ENCODE measurements at places on chromosomes 1 and 21.

DNA sequence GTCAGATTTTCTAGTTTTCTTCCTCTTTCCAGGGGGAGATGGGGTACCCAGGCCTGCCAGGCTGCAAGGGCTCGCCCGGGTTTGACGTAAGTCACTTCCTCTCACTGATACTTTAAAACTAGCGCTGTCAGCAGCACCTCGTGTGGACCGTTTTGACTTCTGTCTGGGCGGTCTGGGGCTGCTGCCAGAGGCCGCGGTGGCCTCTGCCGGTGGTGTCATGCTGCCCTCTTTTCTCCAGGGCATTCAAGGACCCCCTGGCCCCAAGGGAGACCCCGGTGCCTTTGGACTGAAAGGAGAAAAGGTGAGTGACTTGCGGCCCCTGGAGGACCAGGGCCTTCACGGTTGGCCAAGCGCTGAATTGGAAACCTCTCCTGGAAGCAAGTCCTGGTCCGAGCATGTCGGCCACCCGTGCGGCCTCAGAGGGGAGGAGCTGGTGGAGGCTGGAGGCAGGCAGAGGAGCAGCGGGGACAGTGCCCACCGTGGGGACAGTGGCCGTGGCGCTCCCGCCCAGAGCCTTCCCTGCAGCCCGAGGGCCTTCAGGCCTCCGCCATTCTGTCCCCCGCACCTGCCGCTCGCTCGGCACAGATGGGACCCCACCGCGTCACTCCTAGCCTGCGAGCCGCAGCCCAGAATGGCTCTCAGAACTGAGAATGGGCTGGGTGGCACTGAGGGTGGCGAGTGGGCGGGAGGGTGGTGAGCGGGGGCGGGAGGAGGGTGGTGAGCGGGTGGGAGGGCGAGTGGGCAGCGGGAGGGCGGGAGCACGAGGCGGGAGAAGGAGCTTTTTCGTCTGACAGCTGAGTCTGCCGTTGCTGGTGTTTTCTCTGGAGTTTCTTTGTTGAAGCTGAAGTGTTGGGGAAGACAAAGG, 9.4 kb downstream of the COL6A1 start:
- no peak for DNase-seq

GRCh38 chr1:31383967-31384366, 11.1 kb upstream of the FABP3 start:
- DNase-seq, result no peak

DNA sequence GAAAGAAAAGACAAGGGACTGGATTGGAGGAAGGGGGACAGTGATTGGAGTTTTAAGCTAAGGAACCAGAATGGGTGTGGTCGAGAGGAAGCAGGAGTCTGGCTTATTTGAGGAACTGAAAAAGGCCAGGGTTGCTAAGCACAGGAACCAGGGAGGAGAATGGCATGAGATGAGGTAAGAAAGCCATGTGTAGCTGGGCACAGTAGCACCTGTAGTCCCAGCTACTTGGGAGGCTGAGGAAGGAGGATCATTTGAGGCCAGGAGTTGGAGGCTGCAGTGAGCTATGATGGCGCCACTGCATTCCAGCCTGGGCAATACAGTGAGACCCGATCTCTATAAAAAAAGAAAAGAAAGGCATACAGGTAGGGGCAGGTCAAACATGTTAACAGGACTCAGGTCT, 8.1 kb upstream of the KHDRBS1 start:
- no peak for DNase-seq

DNA sequence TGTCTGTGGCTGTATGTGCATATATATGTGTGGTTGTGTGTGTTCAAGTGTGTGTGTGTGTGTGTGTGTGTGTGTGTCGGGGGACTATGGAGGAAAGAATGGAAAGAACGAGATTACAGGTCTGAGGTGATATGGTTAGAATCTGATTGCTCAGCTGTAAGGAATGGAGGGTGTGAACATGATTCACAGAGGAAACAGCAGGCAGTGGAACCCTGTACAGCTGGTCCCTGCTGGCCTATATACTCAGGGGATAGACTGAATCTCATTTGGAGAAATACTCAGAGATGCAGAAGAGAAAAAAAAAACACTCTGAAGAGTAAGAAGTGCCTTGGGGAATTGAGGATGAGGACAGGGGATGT, 180.1 kb upstream of the ESRRG start:
- no peak for DNase-seq

GRCh38 chr1:85847356-85847755, 139.1 kb upstream of the ZNHIT6 start:
- DNase-seq, result no peak

GRCh38 chr1:64112281-64112680, 91.1 kb upstream of the UBE2U start:
- DNase-seq, result no peak

GRCh38 chr1:16122916-16123315, 33.0 kb downstream of the EPHA2 start:
- peak; percentile 5 for DNase-seq

DNA sequence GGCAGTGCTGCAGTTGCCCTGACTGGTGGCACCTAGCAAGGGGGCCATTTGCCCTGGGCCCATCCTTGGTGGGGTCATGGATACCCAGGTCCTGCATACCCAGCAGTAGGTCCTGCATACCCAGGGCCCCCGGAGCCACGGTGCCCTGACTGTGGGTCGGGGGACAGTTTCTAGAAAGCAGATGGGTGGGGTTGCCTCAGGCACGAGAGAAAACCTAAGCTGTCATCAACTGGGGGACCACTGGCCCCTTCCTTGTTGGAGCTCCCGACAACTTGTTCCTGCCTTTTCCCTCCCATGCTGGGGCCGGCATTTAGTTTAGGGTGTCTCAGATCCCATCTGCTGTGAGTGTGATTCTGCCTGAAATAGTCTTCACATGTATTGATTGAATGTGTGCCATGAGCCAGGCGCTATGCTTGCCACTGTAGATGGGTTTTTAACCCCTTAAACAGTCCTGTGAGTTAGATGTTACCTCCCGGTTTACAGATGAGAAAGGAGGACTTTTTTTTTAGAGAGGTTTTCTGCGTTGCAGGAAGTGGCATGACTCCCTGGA, 15.6 kb downstream of the SPSB1 start:
- no peak for DNase-seq

- no peak for DNase-seq
Observed at GRCh38 chr1:70224954-70225353, 3.8 kb downstream of the SRSF11 start.

GRCh38 chr1:228289239-228289849, 81.5 kb downstream of the OBSCN start:
- no peak for DNase-seq

DNA sequence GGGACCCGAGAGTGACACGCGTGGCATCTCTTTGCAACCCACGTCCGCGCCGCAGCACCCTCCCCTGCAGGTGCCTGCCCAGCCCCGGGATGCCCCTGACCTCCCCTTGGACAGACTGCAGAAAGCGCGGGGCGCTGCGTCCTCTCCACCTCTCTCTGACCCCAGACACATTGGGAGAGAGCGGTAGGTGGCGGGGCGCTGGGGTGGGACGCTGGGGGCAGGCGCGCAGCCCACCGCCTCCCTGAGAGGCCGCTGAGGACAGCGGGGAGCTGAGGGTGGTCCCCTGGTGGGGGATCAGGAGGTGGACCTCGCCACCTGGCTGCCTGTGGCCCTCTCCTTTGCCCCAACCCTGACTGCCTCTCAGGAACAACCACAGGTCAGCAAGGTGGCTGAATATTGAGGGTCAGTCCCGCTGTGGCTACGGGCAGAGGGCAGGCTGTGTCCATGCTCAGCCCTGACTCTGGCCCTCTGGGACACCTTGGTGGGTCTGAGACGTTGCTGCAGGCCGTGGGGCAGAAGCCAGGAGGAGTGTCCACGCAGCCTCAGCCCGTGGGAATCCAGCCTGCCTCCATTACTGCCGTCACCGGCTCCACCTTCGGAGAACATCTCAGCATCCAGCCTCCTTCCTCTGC, 761 bp upstream of the UBE2J2 start:
- DNase-seq, result no peak

DNA sequence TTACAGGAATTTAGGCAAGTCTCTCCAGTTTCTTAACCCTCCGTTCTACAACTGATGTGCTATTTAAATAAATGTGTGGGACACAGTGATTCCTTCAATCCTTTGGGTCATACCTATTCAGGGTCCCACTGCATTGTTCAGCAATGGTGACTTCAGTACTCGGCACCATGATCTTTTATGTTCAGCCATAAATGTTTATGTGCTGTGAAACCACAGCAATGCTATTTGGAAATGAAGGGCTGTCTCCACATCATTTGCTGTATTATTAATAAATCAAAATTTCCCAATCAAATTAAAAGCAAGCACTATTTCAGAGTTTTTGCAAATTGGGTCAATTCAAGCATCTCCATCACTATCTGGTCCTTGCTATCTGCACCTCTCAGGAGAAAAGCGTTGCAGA, 84.8 kb downstream of the NR5A2 start:
- DNase-seq, result no peak

GRCh38 chr1:199463521-199464127, 563.9 kb upstream of the NR5A2 start:
- peak; percentile 2 for DNase-seq

DNA sequence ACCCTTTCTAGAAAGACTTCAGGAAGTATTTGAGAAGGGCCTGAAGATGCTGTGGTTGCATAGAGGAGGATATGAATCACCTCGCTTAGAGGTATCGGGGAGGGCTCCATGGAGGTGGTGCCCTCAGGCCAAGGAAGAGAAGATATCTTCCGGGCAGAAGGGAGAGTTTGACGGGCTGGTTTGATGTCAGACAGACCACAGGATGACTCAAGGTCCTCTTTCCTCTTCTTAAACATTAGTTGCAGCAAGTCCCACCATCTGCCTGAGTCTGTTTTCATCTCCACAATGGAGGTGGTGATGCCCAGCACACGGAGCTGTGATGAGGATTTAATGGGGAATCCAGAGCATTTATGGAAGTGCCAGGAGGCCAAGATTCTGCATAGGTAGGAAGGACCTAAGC, 25.1 kb upstream of the RUNX3 start:
- DNase-seq, result peak; percentile 20

DNA sequence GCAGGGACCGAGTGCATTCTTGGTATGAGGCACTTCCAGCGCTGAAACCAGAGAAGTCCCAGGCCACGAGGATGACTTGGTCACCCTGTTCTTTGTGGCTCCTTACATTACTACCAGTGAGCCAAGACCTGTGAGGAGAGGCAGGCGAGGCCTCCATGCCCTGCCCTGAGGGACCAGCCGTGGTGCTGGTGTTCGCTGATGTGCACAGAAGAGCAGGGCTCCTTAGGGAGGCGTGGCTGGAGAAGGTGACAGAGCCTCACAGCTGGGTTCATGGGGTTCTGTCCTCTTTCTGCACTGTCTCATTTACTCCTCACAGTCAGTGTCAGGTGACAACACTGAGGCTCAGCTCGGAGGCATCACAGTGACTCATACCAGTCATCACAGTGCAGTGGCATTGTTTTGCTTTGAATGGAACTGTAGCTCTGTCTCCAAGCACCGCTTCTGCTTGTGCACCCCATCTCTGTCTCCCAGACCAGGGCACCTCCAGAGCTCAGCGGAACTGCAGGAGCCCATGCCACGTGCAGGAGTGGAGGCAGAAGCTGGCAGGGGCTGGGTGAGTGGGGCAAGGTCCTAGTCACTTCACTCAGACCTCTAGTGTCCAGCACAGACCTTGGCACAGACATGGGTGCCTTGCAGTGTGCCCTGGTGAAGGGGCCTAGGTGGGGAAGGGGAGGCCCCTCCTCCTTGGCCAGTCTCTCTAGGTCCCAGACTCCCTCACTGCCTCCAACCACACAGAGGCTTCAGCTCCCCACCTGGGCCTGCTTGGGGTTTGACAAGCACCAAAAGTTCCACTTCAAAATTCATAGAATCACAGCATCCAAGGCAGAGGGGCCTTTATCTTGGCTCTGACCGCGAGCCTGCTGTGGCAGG, 310.9 kb downstream of the MATN1 start:
- DNase-seq, result no peak

- DNase-seq, result no peak
Observed at GRCh38 chr1:28064064-28064463, 24.3 kb downstream of the EYA3 start.

DNA sequence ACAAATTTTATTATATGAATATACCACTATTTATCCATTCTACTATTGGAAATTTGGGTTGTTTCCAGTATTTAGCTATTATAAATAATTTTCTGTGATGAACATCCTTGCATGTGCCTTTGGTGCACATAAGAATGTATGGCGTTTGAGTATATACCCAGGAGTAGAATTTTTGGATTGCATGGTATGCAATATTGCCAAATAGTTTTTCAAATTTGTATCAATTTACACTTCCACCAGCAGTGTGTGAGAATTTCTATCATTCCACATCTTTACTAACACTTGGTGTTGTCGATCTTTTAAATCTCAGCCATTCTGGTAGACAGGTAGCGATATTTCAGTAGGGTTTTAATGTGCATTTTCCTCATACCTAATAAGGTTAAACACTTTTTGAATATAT, 9.2 kb upstream of the FNBP1L start:
- no peak for DNase-seq

- DNase-seq, result no peak
Observed at GRCh38 chr1:110787328-110788071, 85.4 kb upstream of the CD53 start.

- no peak for DNase-seq
Observed at GRCh38 chr1:40174788-40175187, 13.6 kb downstream of the RLF start.

GRCh38 chr1:68049941-68050878, at the start of gene DIRAS3:
Gene DIRAS3, minus strand, starts transcription at chr1:68050627. Its CDS starts 3,330 bp downstream, at chr1:68047297.
- no peak for DNase-seq

DNA sequence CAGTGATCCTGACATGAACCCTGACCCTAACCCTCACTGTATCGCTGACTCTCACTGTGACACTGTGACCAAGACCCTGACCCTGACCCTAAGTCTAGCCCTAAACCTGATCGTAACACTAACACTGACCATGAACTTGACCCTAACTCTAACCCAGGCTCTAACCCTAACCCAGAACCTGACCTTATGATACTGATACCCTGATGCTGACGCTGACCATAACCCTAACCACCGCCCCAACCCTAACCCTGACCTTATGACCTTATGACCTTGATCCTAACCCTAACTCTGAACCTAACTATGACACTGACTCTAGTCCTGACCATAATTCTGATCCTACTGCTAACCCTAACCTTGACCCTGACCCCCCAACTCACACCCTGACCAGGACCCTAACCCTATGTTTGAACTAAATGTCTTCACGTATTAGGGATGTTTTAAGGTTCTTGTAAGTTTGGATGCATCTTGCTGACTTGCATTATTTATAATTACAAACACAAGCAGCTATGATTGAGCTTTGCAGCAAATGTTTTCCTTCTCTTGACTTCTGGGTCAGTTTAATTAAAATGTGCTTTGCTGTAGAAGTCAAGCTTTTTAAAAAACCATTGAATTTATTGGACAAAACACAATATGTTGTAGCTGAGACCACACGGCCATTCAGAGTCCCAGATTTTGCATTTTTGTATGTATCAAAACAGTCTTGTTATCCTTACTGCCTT, 23.9 kb upstream of the PRSS38 start:
- DNase-seq, result no peak

- DNase-seq, result no peak
Observed at GRCh38 chr1:175599212-175599705, 144.1 kb downstream of the TNR start.

DNA sequence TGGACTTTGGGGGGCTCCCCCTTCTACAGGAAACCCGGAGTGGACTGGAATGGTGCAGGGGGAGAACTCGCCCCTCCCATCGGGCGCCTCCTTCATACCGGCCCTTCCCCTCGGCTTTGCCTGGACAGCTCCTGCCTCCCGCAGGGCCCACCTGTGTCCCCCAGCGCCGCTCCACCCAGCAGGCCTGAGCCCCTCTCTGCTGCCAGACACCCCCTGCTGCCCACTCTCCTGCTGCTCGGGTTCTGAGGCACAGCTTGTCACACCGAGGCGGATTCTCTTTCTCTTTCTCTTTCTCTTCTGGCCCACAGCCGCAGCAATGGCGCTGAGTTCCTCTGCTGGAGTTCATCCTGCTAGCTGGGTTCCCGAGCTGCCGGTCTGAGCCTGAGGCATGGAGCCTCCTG, at the start of gene TNFRSF14:
TNFRSF14 (plus strand) TSS at position 95 of the 401 bp plus-strand sequence; CDS start at position 389, 294 bp downstream.
- peak; percentile 41 for DNase-seq

- DNase-seq, result no peak
Observed at GRCh38 chr1:226095286-226095685, 32.8 kb downstream of the H3-3A start.

Measured in stimulated activated CD4-positive, alpha-beta T cell treated with anti-CD3 and anti-CD28 coated beads, Interleukin-1b, Interleukin-23, amount 100 ng/mL, for 24 hours (primary cell).